Activated naive CD8-positive, alpha-beta T cell treated with anti-CD3 and anti-CD28 coated beads for 36 hours (primary cell): ENCODE measurements at places on chromosomes 1 and 21.

- DNase-seq, result no peak
Observed at GRCh38 chr1:1274299-1274930, 761 bp upstream of the UBE2J2 start.

DNA sequence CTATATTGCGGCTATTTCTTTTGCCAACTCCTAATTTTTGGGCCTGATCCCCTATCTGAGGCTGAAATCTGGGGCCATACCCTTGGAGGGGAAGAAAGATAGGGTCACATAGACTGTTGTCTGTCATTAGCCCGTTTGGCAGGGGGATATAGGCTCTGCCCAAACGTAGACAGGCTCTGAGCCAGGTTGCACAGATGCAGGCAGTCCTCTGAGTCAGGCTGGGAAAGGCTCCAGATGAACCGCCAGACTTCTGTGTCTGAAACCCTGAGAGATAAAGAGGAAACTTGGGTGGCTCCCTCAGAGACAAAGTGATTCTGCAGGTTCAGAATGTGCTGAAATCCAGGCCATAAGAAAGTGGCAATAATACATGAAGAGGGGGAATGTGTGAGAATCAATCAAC, 4.0 kb upstream of the CAP1 start:
- DNase-seq, result no peak

- peak; percentile 46 for DNase-seq
Observed at GRCh38 chr1:171817511-171818265, 23.6 kb upstream of the DNM3 start.

DNA sequence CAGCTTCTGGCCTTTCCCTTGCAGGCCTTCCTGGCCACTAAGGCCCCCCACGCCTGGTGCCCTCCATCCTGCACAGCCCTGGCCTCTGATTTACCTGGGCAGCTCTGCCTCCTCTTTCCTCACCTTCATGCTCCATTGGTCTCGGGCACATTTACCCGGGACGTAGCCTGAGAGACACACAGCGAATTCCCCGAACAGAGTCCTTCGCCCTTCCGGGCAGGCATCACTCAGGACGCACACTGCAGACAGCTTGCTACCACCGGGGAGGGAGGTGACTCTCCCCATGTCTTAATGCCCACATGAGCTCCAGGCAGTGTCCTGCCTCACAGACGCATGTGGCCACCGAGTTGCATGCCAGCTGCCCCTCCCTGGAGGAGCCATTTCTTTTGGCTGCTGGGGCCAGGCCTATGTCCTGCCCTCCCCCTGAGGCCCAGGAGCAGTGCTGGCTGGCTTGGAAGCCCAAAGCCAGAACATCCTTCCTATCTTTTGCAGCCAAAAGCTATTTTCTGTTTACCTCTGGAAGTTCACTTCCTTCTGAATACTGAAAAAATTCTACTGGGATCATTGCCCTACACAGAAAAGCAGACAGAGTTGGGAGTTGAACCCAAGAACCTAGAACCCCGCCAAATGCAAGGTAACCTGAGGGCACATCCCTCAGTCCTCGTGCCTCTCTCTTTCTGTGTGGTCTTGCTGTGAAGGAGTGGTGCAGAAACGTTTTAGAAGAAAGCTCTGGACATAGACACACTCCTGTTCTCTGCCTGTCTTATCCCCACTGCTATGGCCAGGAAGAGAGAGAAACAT, 209.5 kb downstream of the TOMM20 start:
- DNase-seq, result no peak

DNA sequence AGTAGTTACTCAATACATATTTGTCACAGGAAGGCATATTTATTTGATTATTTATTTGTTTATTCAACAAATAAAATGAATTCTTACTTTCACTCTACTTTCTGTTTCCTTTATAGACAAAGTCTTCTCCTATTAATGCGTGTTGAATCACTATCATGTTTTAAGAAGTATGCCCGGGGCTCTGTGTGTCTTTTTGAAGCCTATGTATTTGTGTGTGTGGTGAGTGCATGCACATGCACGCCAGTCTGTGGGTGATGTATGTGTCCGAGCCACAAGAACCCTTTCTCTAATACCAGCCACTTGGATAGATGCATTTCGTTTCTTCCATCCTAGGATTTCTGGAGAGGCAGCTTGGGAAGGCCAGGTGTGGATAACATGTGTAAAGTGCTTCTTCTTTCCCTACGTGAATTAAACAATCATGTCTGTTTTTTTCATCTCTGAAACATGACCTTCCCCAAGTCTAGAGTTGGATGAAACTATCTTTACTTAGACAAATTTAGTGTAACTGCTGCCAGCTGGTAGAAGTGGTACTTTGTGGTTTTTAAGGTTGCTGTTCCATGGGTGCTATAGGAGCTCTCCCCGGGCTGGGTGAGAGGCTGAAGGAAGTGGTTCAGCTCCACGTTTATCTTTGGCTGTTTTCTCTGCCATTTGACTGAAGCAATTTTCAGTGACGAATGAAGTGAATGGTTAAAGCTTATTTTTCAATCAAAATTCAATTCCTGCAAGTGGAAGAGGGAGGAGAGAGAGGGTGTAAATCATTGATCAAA, 46.8 kb upstream of the PPM1J start:
- no peak for DNase-seq

DNA sequence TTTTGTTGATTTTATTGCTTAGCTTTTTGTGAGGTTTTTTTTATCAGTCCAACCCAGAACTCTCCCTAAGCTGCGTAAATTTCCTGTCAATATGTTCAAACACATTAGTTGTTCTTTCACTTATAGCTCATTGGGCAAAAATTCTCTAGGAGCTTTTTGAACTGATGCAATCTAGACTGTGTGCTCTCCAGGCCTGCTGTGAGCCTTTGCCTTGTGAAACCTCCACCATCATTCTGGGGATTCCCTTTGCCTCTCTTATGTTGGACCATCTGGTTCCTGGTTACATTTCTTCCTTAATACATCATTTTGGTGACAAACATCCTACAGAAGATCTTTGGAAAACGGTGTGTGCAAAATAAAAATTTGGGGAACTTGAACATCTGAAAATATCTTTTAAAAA, 247.2 kb downstream of the LRRC7 start:
- DNase-seq, result no peak
